ENCODE measurements at places on chromosomes 6 and 20.

DNA sequence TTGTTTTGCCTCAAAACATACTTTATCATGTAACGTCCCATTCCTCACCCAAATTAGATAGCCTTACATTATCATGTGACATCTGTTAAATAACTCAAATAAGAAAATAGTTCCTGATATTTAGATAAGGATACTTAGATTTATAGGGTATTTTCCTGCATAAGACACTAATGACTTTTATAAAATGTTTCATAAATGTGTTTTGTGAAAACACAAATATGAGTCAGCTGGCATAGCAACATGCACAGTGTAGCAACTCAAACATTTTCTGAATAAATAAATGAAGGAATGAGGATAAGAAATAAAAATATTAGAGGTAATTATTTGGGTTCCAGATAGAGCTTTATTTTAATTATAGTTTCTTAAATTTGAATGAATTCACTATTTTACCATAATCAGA lies 460.4 kb upstream of the PLCB4 start:
- no peaks in the 10 kb centered on the region for H3K27me3 ChIP-seq
- peaks cover 7% of the 10 kb centered on the region for H3K36me3 ChIP-seq
- no peak overlapping the region for H3K27ac ChIP-seq
- DNase-seq: no peak
- H3K4me3 ChIP-seq: no peak overlapping the region

DNA sequence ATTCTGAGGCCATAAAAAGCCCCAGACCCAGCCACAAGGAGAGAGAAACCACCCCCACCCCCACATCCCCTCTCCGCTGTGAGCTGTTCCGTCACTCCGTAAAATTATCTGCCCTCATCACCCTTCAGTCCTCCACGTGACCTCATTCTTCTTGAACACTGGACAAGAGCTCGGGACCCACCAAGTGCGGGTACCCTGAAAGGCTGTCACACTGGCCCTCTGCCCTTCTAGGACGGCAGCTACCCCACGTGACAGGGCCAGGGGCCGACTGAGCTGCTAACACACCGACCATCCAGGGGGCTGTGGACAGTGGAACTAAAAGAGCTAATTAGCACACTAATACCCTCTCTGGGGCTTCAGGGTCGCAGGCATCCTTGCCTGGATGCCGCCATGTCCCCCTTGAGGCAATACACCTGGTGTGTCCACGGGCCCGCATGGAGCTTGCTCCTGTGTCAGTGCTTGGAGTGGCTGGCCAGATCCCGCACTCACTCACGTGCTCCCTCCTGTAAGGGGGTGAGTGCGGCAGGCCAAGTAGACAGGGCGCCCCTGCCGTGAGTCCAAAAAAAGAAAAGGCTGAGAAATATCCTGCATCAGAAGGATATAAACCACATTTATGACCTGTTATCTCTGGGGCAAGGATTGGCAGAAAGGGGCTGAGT lies 29.2 kb upstream of the AHCY start:
- H3K4me3 ChIP-seq: no peak overlapping the region
- no peak for DNase-seq
- peaks cover 40% of the 10 kb centered on the region for H3K4me1 ChIP-seq
- H3K27me3 ChIP-seq: no peaks in the 10 kb centered on the region

- H3K36me3 ChIP-seq: peaks cover 18% of the 10 kb centered on the region
- no peak overlapping the region for H3K27ac ChIP-seq
- no peaks in the 10 kb centered on the region for H3K4me1 ChIP-seq
- DNase-seq: no peak
- no peak overlapping the region for H3K4me3 ChIP-seq
Measured at GRCh38 chr6:116159782-116160524, 34.0 kb upstream of the COL10A1 start.

DNA sequence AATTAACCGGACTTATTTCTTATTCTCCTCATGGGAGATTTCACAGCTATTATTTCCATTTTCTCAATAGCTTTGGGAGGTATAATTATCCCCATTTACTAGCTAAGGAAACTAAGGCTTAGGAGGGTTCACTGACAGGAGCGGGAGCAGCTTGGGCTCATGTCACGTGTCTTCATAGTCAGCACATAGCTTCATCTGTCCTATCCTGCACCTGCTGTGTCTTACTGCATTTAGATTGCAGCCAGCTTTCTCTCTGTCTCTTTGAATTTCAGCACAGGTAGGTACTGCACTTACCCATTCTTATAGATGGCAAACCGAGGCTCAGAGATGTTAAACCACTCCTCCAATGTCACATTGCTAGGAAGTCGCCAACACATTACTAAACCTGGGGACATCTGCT lies 839.9 kb downstream of the MAFB start:
- peaks cover 38% of the 10 kb centered on the region for H3K4me1 ChIP-seq
- no peaks in the 10 kb centered on the region for H3K36me3 ChIP-seq
- DNase-seq: no peak
- peaks cover 97% of the 10 kb centered on the region for H3K27me3 ChIP-seq
- H3K27ac ChIP-seq: no peak overlapping the region

DNA sequence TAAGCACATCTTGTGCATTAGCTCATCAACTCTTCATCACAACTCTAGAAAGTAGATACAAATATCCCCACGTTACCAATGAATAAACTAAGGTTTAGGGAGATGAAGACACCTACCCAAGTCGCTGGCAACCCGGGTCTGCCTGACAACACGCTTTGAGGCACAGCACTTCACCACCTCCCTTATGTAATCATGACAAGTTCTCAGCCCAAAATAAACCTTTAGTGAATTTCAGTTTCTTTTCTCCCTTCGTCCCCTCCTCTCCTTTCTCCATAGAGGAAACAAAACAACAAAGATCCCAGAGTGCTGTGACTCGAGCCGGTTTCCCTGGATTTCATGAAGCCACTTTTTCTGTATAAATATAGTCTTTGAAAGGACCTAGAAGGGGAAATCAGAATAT lies 105.4 kb downstream of the MAFB start:
- H3K27ac ChIP-seq: no peak overlapping the region
- no peaks in the 10 kb centered on the region for H3K36me3 ChIP-seq
- H3K4me3 ChIP-seq: no peak overlapping the region
- H3K27me3 ChIP-seq: peaks cover 16% of the 10 kb centered on the region

GRCh38 chr6:40338306-40338705 lies 248.9 kb downstream of the LRFN2 start:
- H3K4me1 ChIP-seq: peaks cover 31% of the 10 kb centered on the region
- H3K36me3 ChIP-seq: no peaks in the 10 kb centered on the region
- peaks cover 34% of the 10 kb centered on the region for H3K27me3 ChIP-seq
- DNase-seq: no peak
- no peak overlapping the region for H3K4me3 ChIP-seq

- no peak for DNase-seq
- no peaks in the 10 kb centered on the region for H3K36me3 ChIP-seq
- H3K27me3 ChIP-seq: no peaks in the 10 kb centered on the region
- H3K4me3 ChIP-seq: no peak overlapping the region
- no peak overlapping the region for H3K27ac ChIP-seq
Measured at GRCh38 chr6:134080171-134080795, 27.9 kb upstream of the SLC2A12 start.

DNA sequence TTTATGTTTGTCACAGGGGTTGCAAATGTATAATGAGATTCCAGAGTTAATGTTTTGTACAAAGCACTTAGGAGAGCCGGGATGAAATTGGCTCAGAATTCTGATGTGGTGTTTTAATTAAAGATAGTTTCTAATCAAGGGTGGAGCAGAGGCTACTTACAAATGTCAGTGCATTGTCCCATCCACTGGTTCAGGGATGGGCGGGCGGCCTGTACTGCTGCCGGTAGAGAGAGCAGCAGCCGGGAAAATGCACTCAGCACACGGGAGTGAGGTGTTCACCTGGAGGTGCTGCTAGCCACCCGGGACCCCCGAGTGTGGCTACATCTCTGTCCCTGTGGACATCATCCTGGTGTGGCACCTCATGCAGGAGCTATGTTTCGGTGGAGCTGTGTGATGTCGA lies 193.3 kb downstream of the QKI start:
- H3K4me1 ChIP-seq: peaks cover 34% of the 10 kb centered on the region
- peak overlapping the region; percentile 27 for H3K27ac ChIP-seq
- H3K27me3 ChIP-seq: no peaks in the 10 kb centered on the region
- H3K36me3 ChIP-seq: no peaks in the 10 kb centered on the region
- H3K4me3 ChIP-seq: no peak overlapping the region

- peaks cover 16% of the 10 kb centered on the region for H3K4me1 ChIP-seq
- H3K4me3 ChIP-seq: no peak overlapping the region
- H3K36me3 ChIP-seq: no peaks in the 10 kb centered on the region
- H3K27me3 ChIP-seq: no peaks in the 10 kb centered on the region
Measured at GRCh38 chr6:149247385-149247763, 70.1 kb upstream of the TAB2 start.

GRCh38 chr6:1313767-1314503 lies 2.0 kb downstream of the FOXQ1 start:
- peaks cover 11% of the 10 kb centered on the region for H3K36me3 ChIP-seq
- H3K4me3 ChIP-seq: peak overlapping the region; percentile 38
- no peak for DNase-seq
- H3K4me1 ChIP-seq: peaks cover 26% of the 10 kb centered on the region
- peaks cover 78% of the 10 kb centered on the region for H3K27me3 ChIP-seq
- no peak overlapping the region for H3K27ac ChIP-seq

Data from neural crest cell (in vitro differentiated cells).